CD4-positive, alpha-beta T cell treated with Interleukin-15 for 1 hour (primary cell): ENCODE measurements at places on chromosomes 3 and 15.

GRCh38 chr3:62708638-62709373 lies 166.4 kb downstream of the CADPS start:
- DNase-seq, result no peak

- DNase-seq, result no peak
Measured at GRCh38 chr3:166324401-166324800, 487.2 kb upstream of the BCHE start.

GRCh38 chr15:72195101-72195511 lies 2.5 kb downstream of the GRAMD2A start:
- peak; percentile 60 for DNase-seq

DNA sequence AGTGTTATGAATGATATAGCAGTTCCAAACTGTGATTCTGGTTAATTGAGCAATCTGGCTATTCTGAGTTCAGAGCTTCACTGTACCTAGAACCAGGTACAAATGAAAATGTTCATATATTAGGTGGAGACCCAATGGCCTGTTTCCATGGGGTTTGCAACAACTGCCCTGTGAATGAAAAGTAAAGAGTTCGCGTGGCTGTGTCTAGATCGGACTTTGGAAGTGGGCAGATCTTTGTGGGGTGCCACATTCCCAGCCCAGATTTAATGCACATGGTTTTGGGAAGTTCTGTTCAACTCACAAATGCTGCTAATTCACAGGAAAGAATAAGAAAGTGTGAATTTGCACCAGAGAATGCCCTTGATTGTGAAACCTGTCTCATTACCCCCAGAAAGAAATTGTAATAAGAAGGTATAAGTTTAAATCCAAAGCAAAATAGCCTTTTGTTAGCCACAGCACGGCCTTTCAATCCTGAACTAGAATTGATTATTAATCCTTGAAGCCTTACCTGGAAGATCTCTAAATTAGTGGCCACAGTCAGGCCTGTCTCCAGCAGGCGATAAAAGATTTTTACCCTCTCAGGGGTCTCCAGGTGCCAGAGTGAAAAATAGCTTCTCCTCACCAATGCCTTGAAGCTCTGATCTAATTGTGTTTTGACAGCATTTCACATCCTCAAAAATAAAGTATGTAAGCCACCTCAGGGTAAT lies 22.6 kb downstream of the WHAMM start:
- DNase-seq, result no peak

DNA sequence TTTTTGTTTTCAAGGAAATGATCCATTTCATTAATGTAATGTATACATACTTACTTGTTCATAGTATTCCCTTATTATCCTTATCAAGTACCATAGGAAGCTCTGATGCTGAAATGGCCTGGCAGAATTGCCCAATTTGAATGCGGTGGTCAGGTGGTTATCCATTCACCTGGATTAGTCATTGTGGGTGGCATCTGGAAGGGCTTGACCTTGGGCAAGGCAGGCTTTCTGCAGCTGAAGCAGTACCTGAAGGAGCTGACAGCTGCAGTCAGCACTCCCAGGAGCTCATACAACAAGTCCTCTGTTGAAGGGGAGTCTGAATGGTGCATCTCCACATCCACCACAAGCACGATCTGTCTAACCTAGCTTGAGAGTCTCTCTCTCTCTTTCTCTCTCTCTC lies 12.2 kb upstream of the IQCF5 start:
- DNase-seq, result no peak

DNA sequence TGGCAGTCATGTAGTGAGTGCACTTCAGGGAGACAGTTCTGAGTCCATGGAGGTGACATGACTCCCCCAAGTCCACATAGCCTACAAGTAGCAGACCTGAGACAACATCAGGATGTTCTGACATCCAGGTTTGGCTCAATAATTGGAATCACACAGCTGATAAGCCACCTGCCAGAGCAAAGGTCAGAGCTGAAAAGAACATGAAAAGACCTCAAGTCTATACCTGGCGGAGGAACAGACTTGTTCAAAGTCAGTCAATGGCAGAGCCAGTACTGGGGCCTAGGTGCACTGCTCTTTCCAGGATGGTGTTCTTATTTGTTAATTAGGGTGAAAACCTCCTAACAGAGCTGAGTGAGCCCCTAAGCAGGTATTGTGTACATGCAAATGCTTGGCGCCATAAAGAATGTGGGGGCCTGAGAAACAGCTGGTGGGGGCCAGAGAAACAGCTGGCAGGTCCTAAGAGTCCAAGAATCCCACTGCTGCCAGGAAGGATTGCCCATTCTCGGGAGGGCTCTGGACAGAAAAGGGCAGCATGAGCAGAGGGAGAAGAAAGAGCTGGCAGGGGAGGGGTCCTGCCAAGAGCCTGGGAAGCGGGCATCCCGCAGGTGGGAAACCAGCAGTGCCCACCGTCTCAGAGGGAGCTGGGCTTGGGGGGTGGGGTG lies 17.1 kb downstream of the MASP1 start:
- DNase-seq, result no peak

- no peak for DNase-seq
Measured at GRCh38 chr3:73685061-73685460, 60.3 kb upstream of the PDZRN3 start.

DNA sequence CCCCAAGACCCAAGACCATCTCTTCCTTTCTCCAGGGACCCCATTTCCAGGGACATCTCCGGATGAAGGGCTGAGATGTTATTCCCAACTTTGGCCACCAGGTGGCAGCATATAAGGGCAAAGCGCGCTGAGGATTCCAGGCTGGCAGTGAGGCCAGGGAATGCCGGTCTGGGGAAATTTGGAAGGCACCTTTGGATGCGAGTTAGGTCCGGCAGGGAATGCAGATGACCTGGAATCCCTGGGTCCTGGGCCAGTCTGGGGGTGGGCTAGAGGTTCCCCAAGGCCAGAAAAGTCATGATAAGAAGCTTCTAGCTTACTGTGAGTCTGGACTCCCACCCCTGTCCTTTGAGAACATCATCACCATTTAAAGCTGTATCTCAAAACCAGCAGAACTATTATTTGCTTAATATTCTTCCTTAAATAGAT lies 1.6 kb upstream of the CHST13 start:
- no peak for DNase-seq
